ENCODE measurements at places on chromosomes 7 and 10. TPM values are rescaled to one million over a fixed set of nuclear protein-coding genes. Genes with fewer than 3 reads are reported as not detected.

DNA sequence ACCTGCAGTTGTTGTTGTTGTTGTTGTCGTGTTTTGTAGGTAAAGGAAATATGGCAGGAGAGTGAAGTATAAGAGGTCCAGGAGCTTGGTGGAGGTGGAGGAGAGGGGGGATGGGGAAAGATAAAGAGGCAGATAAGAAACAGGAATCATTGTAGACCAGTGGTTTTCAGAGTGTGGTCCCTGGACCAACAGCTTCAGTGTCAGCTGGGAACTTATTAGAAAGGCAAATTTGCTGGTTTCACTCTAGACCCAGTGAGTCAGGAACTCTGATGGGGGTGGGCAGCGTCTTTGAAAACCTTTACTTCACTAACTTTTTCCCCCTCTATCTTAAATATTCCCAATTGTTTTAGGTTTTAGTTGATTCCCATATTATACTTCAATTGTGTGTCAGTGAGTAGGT, 241.5 kb downstream of the AUTS2 start:
- ATAC-seq = no peak

DNA sequence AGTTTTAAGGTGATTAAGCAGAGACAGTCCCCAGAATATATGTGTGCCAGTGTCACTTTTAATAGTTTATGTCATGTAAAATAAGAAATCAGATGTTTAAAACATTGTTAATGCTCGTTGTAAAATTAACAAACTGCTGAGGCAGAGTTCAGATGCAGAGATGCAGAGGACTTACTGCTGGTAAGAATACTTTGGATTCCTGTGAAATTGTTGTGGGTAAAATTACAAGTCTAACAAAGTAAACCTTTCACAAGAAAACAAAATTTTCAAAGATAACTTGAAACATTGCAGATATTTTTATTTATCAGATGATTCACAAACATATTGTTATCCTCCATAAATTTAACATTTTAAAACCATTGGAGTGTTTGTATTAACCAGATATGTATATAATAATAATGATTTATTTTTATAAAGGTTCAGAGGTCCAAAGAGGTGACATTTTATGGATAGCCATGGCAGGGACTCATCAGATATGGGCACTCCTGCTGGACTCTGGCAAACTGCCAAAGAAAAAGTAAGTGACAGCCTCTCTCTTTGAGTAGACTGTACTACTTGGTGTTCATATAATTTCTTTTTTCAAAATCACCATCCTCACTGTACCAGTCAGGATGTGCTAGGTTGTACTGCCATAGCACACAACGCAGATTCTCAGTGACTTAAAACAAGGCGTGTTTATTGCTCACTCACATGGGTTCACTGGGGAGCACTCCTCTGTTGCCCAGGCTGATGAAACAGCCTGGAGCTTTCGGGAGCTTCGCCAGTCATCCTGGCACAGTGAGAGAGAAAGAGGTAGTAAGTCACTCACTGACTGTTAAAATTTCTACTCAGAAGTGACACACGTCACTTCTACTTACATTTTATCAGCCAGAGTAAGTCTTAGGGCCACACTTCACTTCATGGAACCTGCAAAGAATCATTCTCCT, 43.5 kb downstream of the NHLRC2 start:
- ATAC-seq = no peak

Gene PAXIP1
- total RNA-seq = 21.7 TPM

Gene AMPH
- not detected for total RNA-seq

DNA sequence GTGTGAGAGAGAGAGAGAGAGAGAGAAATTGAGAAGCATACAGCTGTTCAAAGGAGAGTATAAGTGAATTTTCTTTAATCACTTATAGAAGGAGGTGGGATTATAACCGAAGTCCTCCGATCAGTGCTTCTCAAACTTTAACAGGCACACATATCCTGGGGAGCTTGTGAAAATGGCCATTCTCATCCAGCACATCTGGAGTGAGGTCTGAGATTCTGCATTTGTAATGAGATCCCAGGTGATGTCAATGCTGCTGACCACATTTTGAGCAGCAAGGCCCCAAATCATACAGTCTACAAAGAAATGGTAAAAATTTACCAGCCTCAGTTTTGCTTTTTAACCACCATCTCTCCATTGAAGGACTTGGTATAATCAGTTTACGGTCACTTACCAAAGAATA, 219.0 kb downstream of the PTEN start:
- ATAC-seq = no peak

Gene GIMAP4
- total RNA-seq = 193 TPM

- peak; percentile 60 for ATAC-seq
Measured at GRCh38 chr7:95470452-95470851, 15.3 kb upstream of the ASB4 start.

- ATAC-seq = no peak
Measured at GRCh38 chr7:108120933-108121332, 9.2 kb downstream of the LAMB4 start.

Gene SERPINE1
- 4.5 TPM for total RNA-seq

Gene NRAP
- not detected for total RNA-seq

GRCh38 chr7:70657989-70658632, 473.8 kb upstream of the GALNT17 start:
- no peak for ATAC-seq

DNA sequence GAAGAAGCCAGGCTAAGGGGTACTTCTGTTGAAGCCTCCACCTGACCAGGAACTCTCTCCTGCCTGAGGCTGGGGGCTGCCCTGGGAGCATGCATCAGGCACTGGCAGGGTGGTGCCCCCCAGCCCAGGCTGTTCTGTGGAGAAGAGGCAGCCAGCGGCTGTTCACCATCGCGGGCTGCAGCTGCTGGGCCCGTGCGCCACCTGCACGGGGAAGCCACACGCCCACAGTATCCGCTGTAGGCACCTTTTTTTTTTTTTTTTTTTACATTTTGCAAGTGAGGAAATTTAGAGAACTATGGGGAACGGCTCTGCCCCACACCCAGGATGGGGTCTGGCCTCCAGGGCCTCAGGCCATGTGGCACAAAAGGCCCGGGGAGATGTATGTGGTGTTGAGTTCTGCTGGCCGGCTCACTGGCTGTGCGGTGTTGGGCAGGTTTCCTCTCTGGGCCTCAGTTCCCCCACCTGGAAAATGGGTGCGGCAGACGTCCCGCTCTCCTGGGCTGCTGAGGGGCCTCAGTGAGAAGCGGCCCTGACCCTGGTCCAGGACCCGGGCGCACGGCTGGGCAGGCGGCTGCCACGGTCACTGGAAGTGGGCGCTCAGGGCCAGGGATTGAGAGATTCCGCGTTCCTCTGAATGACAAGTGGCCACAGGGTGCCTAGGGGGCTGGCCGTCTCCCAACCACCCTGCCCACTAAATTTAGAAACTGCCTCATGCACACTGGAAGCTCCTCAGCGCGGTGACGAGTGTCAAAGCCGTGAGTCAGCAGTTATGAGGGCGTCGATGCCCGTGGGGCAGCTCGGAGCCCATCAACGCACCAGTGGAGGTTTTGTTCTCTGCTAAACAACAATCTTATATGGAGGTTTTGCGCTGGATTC, 8.8 kb upstream of the INTS1 start:
- peak; percentile 78 for ATAC-seq

GRCh38 chr10:78650122-78650521, 418.6 kb upstream of the ZMIZ1 start:
- ATAC-seq = no peak

Gene PKD2L1
- 0.66 TPM for total RNA-seq

Data from activated T-helper 17 cell treated with anti-CD3 and anti-CD28 coated beads, Interleukin-2, amount 50 U/mL, for 72 hours (primary cell).